Stimulated activated CD8-positive, alpha-beta memory T cell treated with anti-CD3 and anti-CD28 coated beads, Interleukin-15, amount 100 ng/mL, for 48 hours (primary cell): ENCODE measurements at places on chromosomes 6 and 20.

GRCh38 chr6:57305107-57305506, 12.3 kb upstream of the PRIM2 start:
- DNase-seq, result no peak

- peak; percentile 75 for DNase-seq
Measured at GRCh38 chr20:62143081-62143956, at the start of the genes PSMA7 and SS18L1. Gene PSMA7, minus strand, starts transcription at chr20:62143394. Its CDS starts 91 bp downstream, at chr20:62143303. Gene SS18L1, plus strand, starts transcription at chr20:62143769. Its CDS starts 52 bp downstream, at chr20:62143821.

DNA sequence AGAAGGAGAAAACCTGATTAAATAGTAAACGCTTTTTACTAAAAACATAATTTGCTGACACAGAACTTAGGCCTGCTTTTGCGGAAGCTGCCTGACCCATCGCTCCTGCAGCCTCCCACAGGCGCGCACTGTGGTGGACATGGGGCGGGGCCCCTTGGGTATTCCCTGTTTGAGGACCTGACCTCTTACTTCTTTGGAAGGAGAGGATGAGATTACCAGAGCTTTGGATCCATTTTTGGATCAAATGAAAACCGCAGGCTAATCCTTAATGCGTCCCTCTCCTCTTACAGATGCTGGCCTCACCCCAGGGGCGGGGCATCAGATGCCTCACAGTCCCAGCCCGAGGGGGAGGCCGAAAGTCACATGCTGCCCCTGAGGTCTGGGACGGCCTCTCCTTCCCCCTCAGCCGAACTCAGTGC, 151.0 kb downstream of the SCML4 start:
- no peak for DNase-seq

GRCh38 chr6:147304016-147304415, 99.8 kb downstream of the STXBP5 start:
- DNase-seq, result no peak

GRCh38 chr6:26323525-26324294, 41.3 kb upstream of the BTN3A2 start:
- DNase-seq, result no peak

GRCh38 chr6:7087066-7087465, 20.7 kb upstream of the RREB1 start:
- no peak for DNase-seq

DNA sequence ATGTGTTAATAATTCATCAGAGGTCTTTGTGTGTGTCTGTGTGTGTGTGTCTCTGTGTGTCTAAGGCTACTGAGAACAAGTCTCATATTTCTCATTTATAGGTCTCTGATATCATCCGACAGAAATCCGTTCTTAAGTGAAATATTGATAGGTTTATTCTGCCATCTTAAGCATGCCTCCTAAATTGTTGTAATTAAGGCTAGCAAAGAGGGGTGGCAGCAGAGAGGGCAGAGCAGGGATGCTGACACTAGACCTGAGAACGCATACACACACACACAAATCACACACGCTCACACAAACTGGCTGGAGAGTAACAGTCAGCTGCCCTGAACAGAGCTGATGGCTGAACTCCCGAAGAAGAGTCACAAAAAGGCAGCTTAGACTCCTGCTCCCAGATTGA, 84.9 kb upstream of the LRFN2 start:
- no peak for DNase-seq

DNA sequence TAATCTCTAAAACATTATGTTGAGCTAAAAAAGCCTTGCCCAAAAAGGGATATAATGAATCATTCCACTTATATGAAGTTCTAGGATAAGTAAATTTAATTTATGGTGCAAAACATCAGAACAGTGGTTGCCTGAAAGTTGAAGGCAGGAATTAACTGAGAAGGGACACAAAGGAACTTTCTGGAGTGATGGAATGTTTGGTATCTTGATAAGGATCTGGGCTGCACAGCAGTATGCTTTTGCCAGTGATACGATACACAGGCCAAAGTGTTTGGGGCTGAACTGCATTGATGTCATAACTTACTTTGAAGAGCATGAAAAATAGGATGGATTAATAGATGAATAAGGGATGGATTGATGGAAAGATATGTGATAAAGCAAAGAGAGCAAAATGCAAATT, 146.1 kb upstream of the LRFN2 start:
- DNase-seq, result no peak

DNA sequence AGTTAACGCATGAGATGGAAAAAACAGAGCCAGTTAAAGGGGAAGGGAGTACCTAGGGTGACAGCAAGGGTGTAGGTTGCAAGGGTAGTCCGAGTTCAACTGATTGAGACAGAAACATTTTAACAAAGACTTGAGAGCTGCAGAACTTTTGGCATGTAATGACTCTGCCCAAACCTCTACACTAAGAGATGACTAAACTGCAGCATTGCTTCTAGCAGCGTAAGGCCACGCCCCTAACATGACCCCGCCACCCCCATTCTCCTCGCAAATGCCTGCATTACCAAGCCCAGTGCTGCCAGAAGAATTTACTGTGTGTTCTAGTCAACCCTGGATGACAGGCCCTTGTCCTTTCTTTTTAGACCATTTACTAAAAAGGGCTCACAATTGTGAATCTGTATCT, 6.3 kb upstream of the HINT3 start:
- no peak for DNase-seq

DNA sequence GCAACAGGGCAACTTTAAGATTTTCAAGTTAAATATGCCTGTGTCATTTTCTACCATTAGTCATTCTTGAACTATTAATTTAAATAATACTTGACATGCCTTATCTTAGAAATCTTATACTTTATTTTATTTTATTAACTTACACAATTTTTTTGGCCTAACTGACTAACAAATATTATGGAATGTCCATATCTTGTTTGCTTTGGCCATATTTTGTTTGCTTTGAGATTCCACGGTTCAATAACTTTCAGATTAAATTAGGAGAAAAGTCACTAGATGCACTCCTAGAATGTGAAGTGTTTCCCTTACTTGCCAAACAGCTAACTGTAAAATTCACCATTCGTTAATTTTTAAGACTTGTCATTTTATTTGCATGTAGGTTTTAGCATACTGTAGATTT, 684.0 kb upstream of the MANEA start:
- no peak for DNase-seq

GRCh38 chr6:131779304-131779703, 28.5 kb upstream of the ENPP1 start:
- no peak for DNase-seq

GRCh38 chr6:155791891-155792290, 336.3 kb upstream of the NOX3 start:
- no peak for DNase-seq

GRCh38 chr6:144862769-144863168, 577.6 kb downstream of the UTRN start:
- no peak for DNase-seq
